ENCODE measurements at places on chromosomes 1 and 21. TPM values are rescaled to one million over a fixed set of nuclear protein-coding genes. Genes with fewer than 3 reads are reported as not detected.

The NBPF6 gene
- not detected for total RNA-seq

The OR2M5 gene
- total RNA-seq = not detected

The APOBEC4 gene
- total RNA-seq = not detected

The FCRL2 gene
- not detected for total RNA-seq

The METTL18 gene
- 7.3 TPM for total RNA-seq

The SCAMP3 gene
- total RNA-seq = 26.1 TPM

The PRAMEF2 gene
- total RNA-seq = not detected

The PRAMEF10 gene
- total RNA-seq = not detected

The IFFO2 gene
- total RNA-seq = 5.1 TPM
